Sciatic nerve (tissue), 2 donors: ENCODE measurements at places on chromosomes 5 and 9. TPM values are rescaled to one million over a fixed set of nuclear protein-coding genes. Genes with fewer than 3 reads are reported as not detected.

GRCh38 chr9:113687680-113688371 lies 188.3 kb upstream of the ZNF618 start:
- DNase-seq = no peak

GRCh38 chr9:129640871-129641749 lies 841 bp downstream of the ASB6 start:
- DNase-seq = no peak

DNA sequence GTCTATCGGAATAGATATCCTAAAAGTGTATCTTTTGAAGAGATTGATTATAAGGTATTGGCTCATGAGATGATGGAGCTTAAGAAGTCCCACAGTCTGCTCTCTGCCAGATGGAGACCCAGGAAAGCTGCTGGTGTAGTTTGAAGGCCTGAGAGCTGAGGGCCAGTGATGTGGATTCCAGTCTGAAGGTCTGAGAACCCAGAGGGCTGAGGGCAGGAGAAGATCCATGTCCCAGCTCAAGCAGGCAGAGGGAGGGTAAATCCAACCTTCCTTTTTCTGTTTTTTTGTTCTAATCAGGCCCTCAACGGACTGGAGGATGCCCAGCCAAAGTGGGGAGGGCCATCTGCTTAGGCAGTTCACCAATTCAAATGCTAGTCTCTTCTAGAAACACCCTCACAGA lies 11.0 kb upstream of the ABL1 start:
- no peak for DNase-seq

DNA sequence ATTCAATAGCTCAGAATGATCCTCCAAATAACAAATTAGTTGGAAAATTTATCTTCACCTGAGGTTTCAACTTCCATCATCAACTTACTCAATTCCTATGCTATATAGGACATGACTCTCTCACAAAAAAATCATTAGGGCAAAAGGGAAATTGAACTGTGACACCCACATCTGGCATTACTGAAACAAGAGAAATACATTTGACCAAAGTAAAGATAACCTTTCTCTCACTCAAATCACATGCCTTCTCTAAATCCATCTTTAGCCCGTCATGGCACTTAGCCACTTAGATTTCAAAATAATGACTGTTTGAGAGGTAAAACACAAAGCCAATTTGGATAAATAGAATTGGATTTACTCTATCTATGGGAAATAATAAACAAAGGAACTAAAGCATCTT lies 126.4 kb downstream of the ADAMTS6 start:
- DNase-seq = no peak

GRCh38 chr9:80957801-80958200 lies 731.5 kb downstream of the TLE1 start:
- DNase-seq = no peak

- no peak for DNase-seq
Observed at GRCh38 chr5:7755958-7756357, 95.0 kb downstream of the CFAP90 start.

GRCh38 chr5:77172713-77173328 lies 37.7 kb upstream of the PDE8B start:
- no peak for DNase-seq

DNA sequence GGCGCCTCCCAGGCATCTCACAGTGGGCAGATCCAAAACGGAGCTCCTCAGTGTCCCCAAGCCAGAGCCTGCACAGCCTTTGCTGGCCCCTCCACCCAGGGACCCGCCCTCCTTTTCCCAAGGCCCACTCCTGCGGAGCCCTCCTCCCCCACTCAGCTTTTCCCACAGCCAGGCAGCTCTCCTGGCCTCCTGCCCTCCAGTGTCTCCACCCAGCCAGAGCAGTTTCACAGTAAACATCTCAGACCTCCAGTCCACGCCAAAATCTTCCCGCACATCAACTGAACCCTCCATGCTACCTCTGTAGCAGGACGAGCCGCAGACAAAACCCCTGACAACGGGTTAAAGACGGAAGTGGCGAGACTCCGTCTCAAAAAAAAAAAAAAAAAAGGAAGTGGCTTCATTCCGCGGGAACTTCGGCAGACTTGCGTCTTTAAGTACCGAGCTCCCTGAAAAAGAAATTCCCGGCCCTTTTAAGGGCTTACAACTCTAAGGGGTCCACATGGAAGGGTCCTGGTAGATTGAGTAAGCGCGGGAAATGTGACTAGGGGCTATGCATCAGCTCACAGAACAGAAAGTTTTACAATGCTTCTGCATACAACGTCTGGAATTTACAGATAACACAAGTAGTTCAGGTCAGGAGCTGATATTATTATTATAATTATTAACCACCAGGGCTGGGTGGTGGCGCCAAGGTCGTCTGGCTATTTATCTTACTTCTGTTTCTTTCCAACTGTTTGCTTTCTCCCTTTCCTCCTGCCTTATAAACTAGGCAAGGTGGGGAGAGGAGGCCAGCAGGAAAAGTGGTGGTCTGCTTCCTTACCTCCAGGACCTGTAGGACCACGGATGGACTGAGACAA lies 11.4 kb upstream of the GRIN1 start:
- DNase-seq = no peak

DNA sequence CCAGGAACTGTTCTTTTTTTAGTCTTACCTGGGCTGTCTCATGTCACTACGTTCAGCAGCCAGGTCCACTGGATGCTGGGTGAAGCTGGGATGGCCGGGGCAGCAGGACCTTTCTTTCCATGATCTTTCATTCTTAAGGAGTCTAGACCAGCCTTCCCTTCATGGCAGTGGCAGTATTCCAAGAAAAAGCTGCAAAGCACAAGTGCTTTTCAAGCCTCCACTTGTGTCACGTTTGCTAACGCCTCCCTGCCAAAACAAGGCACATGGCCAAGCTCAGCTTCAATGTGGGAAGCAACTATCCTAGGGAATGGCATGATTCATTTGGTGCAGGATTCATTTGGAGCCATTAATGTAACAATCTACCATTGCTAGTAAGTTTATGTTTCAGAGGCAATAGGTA lies 94.8 kb downstream of the RCL1 start:
- no peak for DNase-seq

GRCh38 chr5:14851597-14851996 lies 20.0 kb downstream of the ANKH start:
- DNase-seq = no peak

- no peak for DNase-seq
Observed at GRCh38 chr9:25427898-25428297, 250.3 kb downstream of the TUSC1 start.

DNA sequence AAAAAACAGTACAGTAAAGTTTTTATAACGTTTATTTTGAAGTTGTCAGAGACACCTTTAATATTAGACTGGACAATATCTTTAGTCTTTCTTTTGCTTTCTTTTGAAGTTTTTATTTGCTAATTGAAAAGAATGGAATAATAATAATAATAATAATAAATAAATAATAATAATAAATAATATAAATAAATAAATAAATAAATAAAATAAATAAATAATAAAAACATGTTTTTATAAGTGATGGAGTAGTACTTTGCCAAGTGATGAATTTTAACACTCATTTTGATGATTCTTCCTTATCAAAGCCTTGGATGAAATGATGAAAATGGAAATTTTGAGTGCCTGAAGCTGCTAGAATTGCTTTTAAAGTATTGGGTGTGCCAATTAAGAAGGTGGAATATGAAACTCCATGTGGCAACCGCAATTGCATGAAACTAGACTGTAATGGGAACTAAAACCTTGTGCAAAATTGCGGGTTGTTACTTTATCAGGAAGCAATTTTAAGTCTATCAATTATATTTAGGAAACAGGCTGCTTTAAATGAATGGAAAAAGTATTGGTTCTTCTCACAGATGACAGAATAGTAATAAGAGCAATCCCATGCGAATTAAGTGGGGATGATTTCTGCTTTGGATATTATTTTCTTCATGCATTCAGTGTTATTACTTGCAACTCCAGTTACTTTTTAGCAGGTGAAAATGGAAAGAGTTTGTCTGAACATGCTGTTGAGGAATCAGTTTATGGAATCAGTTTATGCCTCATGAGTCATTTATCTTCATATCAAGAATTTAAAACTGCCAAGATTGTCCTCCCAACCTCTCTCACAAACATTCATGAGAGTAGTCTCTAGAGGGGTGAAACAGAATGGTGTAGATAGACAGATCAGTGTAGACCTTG lies 4.6 kb downstream of the ANXA1 start:
- no peak for DNase-seq

- no peak for DNase-seq
Observed at GRCh38 chr5:56278335-56278753, 45.2 kb upstream of the ANKRD55 start.

- peak; percentile 9 for DNase-seq
Observed at GRCh38 chr5:179614745-179615144, 8.7 kb downstream of the HNRNPH1 start.

DNA sequence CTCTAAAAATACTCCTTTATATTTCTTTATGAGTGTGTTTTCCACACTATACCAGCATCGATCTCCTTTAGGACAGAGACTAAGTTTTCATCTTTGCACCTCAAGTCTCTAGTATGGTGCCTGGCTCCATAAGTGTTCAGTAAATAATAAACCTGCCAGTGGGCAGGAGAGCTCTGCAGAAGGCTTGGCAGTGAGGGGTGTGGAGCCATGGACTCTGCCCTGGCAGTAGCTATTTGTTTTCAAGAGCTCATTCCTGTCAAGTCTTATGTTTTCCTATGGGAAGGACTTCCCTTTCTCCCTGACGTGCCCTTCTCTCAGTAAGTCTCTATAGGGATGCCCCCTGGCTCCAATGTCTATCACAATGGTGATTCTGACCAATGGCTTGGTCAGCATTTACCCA lies 252.2 kb downstream of the PIK3R1 start:
- DNase-seq = no peak

GRCh38 chr5:168525856-168526255 lies 3.2 kb upstream of the FBLL1 start:
- DNase-seq = no peak

- DNase-seq = no peak
Observed at GRCh38 chr5:7857926-7858632, 7.1 kb upstream of the CFAP90 start.

GRCh38 chr5:148759101-148759500 lies 67.3 kb upstream of the ADRB2 start:
- no peak for DNase-seq

DNA sequence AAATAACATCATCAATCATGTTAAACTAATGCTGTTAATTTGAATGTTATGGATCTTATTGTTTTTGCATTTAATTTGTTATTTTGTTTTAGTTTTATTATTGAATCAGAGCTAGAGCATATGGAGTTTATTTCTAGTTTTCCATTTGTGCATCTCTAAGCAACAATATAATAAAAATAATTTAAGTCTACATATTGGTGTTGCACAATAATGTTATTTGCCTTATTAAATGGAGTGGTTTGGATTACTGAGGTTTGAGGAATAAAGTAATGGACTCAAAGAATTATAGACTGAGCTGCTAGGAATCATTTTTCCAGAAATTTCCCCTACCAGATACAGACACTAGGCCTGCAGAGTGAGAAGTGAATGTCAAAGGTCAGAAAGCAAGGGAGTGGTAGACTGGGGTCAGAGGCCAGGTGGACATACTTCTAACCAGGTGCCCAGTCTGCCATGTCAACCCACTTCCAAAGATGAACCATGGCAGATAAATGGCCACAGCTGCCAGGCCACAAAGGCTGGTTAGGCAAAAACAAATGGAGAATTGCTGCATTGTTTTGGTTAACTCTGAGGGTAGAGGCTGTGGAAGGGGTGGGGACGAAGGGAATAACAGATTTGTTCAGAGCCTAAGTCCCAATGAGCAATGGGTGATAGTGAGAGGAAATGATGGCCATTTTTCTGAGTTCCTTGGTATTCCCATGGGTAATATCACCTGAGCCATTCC lies 113.1 kb downstream of the FBXL7 start:
- no peak for DNase-seq

DNA sequence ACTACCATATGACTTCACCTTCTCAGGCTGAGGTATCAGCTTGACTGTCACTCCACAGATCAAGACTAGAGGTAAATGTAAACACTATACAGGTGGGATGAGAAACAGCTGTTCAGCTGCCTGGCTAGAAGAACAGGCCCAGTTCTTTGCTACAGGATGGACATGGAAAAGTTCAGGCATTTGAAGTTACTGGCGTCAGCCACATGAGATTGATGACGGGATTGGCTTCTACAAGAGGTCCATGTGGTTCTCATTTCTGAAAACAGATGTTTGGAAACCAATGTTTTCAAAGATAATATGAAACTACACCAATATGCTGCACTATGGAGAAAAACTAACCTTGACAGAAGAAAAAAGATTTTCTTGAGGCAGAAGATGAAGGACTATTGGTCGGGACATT lies 324.1 kb downstream of the CDH10 start:
- DNase-seq = no peak

GRCh38 chr5:1851290-1851934 lies 31.3 kb downstream of the IRX4 start:
- DNase-seq = no peak

DNA sequence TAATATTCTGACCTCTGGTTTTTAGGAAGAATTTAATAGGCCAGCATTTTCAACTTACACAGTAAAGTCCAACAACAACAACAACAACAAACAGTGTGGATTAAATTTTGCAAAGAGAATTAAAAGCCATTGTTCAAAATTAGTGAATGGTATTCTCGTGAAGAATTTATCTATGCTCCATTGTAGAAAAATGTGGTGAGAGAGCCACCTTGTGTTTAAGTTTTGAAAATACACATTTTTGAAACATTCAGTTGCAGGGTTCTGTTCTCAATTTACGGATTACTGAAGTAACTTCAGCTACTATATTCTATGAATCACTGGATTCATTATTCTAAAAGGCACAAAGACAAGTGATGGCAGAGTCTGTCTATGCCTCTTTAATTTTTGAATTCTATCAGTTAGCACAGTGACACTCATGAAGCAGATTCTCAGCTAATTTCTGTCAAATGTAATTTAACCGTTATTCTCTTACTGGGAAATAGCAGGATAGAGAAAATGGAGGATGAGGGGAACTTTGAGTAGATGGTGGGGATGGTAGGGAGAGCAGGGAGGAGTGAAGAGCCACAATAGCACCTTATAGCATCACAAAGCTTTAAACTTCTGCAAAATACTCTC lies 11.0 kb downstream of the CCDC152 start:
- DNase-seq = no peak

GRCh38 chr5:44885903-44886302 lies 77.2 kb downstream of the MRPS30 start:
- no peak for DNase-seq

- no peak for DNase-seq
Observed at GRCh38 chr5:87184605-87185004, 83.1 kb upstream of the RASA1 start.

- no peak for DNase-seq
Observed at GRCh38 chr5:150164211-150164980, 2.2 kb upstream of the CDX1 start.

Gene C5orf58
- not detected for total RNA-seq

Gene ABO
- 10.9 TPM for total RNA-seq

Gene TAF11L10
- total RNA-seq = not detected

Gene ANKRD31
- total RNA-seq = 0.53 TPM

Gene PCDHGA3
- total RNA-seq = 6.7 TPM

Gene ATOSB
- 15.9 TPM for total RNA-seq

Gene IFNA21
- not detected for total RNA-seq

Gene SLC1A3
- 19.4 TPM for total RNA-seq

Gene LEAP2
- total RNA-seq = 2.9 TPM

Gene SPINK6
- not detected for total RNA-seq

Gene PCDHGC5
- total RNA-seq = 3.8 TPM
